Calu3 (cell line): ENCODE measurements at places on chromosomes 13 and 19. TPM values are rescaled to one million over a fixed set of nuclear protein-coding genes. Genes with fewer than 3 reads are reported as not detected.

SULT2B1 gene
- total RNA-seq, result 0.64 TPM in 1 of 2 replicates, not detected in the other

TBXA2R gene
- total RNA-seq, result 0.20 and 0.24 TPM in 2 replicates

NXNL1 gene
- total RNA-seq, result not detected in 2 replicates

ATP1A3 gene
- 1.1 and 1.7 TPM in 2 replicates for total RNA-seq

ZNF534 gene
- total RNA-seq, result not detected in 2 replicates

HNRNPM gene
- 186 and 204 TPM in 2 replicates for total RNA-seq

MEGF8 gene
- 32.0 and 35.0 TPM in 2 replicates for total RNA-seq

LGALS16 gene
- total RNA-seq, result not detected in 2 replicates

DNA sequence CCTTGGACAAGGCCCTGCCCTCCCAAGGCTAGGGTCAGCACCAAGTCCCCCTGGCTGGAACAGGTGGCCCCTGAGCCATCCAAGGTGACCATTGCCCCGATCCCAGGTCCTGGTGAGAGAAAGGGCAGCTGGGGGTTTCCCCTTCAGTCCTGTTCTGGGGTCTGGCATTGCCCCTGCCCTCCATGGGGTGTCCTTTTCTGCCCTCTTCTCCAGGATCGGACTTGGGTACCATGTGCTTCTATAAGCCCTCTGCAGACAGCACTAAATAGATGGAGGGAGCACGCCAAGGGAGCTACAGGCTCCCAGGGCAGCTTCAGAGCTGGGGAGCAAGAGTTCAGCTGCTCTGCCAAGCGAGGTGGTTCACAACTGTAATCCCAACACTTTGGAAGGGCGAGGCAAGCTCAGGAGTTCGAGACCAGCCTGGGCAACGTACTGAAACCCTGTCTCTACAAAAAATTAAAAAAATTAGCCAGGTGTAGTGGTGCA is 13.5 kb upstream of the KCNN1 start:
- DNase-seq, result no peak
- H3K27me3 ChIP-seq, result peaks cover 83% of the 10 kb centered on the region
- no peak overlapping the region for H3K4me3 ChIP-seq
- H3K4me1 ChIP-seq, result peaks cover 21% of the 10 kb centered on the region

- H3K4me3 ChIP-seq, result no peak overlapping the region
- no peak for DNase-seq
- H3K36me3 ChIP-seq, result no peaks in the 10 kb centered on the region
- H3K27me3 ChIP-seq, result peaks cover 92% of the 10 kb centered on the region
- H3K4me1 ChIP-seq, result peaks cover 15% of the 10 kb centered on the region
These were observed 1.4 kb downstream of the NOVA2 start for GRCh38 chr19:45972081-45972946.

GRCh38 chr19:58536852-58537798 is 6.7 kb upstream of the TRIM28 start:
- DNase-seq, result no peak
- no peak overlapping the region for H3K27ac ChIP-seq
- H3K4me1 ChIP-seq, result peaks cover 11% of the 10 kb centered on the region
- no peak overlapping the region for H3K4me3 ChIP-seq

- H3K27ac ChIP-seq, result no peak overlapping the region
- peak overlapping the region; percentile 62 for H3K4me3 ChIP-seq
- no peaks in the 10 kb centered on the region for H3K27me3 ChIP-seq
- DNase-seq, result no peak
- no peaks in the 10 kb centered on the region for H3K4me1 ChIP-seq
- H3K36me3 ChIP-seq, result no peaks in the 10 kb centered on the region
These were observed 5.5 kb downstream of the MAB21L1 start for GRCh38 chr13:35470671-35471661.

GRCh38 chr13:36430247-36431203 is 1.8 kb upstream of the CCNA1 start:
- H3K36me3 ChIP-seq, result no peaks in the 10 kb centered on the region
- peaks cover 8% of the 10 kb centered on the region for H3K4me1 ChIP-seq
- H3K27me3 ChIP-seq, result no peaks in the 10 kb centered on the region
- no peak for DNase-seq
- no peak overlapping the region for H3K27ac ChIP-seq

DNA sequence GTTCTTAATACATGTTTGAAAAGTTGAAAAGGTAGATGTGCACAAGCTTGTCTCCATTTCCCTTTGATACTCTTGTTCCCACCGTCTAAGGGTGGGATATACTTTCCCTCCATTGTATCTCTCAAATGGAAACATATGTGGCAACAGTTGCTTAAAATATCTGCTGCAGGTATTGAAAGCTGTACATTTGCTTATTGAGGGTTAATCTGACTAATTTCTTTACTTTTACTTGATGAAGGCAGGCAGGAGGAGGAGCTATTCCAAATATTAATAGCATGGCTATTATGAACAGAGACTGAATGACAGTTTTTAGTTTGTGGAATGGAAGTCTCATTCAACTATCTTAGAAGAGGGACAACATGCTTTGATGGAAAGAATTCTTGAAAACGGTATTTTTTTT is 103.8 kb downstream of the SLC10A2 start:
- no peak overlapping the region for H3K4me3 ChIP-seq
- H3K4me1 ChIP-seq, result no peaks in the 10 kb centered on the region
- H3K27me3 ChIP-seq, result no peaks in the 10 kb centered on the region
- no peaks in the 10 kb centered on the region for H3K36me3 ChIP-seq

GRCh38 chr19:55398200-55398925 is 9.2 kb downstream of the UBE2S start:
- peak overlapping the region; percentile 68 for H3K27ac ChIP-seq
- no peak for DNase-seq
- H3K27me3 ChIP-seq, result no peaks in the 10 kb centered on the region
- H3K36me3 ChIP-seq, result peaks cover 55% of the 10 kb centered on the region
- no peak overlapping the region for H3K4me3 ChIP-seq
- no peaks in the 10 kb centered on the region for H3K4me1 ChIP-seq

GRCh38 chr19:8306235-8307054 is 1.7 kb downstream of the CD320 start:
- H3K27ac ChIP-seq, result no peak overlapping the region
- H3K27me3 ChIP-seq, result no peaks in the 10 kb centered on the region

DNA sequence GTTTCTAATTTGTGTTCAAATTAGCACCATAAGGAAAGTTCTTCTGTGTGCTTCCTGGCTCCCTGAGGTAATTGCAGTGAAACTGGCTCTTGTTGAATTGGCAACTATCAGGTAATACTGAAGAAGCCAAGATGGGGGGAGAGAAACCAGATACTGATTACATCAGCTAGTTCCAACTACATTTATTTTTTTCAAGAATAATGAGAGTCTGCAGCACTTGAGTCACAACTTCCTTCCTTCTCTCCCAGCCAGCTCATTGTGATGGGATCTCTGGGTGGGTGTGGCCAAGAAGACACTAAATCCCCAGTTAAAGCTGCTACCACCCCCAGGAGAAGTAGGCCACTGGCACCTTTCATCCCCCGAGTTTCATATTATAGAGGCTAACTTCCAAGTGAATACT is 100.7 kb upstream of the RXFP2 start:
- H3K27me3 ChIP-seq, result no peaks in the 10 kb centered on the region
- H3K4me1 ChIP-seq, result no peaks in the 10 kb centered on the region
- no peak for DNase-seq
- no peak overlapping the region for H3K27ac ChIP-seq

GRCh38 chr13:84080748-84081530 is 198.7 kb upstream of the SLITRK1 start:
- no peaks in the 10 kb centered on the region for H3K36me3 ChIP-seq
- no peaks in the 10 kb centered on the region for H3K27me3 ChIP-seq
- no peak overlapping the region for H3K4me3 ChIP-seq
- no peaks in the 10 kb centered on the region for H3K4me1 ChIP-seq
- no peak for DNase-seq

DNA sequence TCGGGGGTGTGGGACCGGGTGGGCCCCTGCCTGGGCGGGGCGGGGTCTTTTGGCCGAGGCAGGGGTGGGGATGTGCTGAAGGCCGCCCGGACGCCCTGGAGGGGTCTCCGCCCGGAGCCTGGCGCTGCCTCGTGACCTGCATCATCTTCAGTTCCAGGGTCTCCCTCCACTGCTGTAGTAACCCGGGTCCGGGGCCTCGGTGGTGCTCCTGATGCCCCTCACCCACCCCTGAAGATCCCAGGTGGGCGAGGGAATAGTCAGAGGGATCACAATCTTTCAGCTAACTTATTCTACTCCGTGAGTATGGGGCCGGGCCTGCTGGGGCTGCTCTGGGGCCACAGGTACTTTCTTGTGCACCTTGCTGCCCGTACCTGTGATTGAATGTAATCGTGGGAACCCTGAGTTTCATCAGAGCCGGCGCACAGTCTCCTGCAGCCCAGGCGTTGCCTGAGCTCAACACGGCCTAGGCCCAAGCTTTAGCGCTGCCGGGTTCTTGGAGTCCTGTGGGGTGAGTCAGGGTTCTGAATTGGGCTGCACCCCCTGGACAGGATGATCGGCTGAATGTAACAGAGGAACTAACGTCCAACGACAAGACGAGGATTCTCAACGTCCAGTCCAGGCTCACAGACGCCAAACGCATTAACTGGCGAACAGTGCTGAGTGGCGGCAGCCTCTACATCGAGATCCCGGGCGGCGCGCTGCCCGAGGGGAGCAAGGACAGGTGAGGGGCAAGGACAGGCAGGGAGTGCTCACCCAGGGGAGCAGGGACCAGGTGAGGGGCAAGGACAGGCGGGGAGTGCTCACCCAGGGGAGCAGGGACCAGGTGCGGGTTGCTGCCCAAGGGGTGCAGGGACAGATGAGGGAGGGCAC is 10.5 kb downstream of the PEAK3 start:
- H3K27ac ChIP-seq, result peak overlapping the region; percentile 70
- peaks cover 79% of the 10 kb centered on the region for H3K36me3 ChIP-seq
- peak overlapping the region; percentile 95 for H3K4me3 ChIP-seq

- DNase-seq, result no peak
- no peaks in the 10 kb centered on the region for H3K4me1 ChIP-seq
These were observed 17.8 kb upstream of the LATS2 start for GRCh38 chr13:21079221-21079620.

GRCh38 chr19:12555456-12555930 is 4.2 kb upstream of the ZNF564 start:
- no peak for DNase-seq
- H3K27me3 ChIP-seq, result no peaks in the 10 kb centered on the region
- peak overlapping the region; percentile 70 for H3K27ac ChIP-seq
- H3K4me1 ChIP-seq, result no peaks in the 10 kb centered on the region

GRCh38 chr13:31781064-31781463 is 41.7 kb downstream of the RXFP2 start:
- H3K4me3 ChIP-seq, result no peak overlapping the region
- DNase-seq, result no peak
- H3K27ac ChIP-seq, result no peak overlapping the region
- no peaks in the 10 kb centered on the region for H3K4me1 ChIP-seq

GRCh38 chr19:39518458-39518857 is 3.5 kb downstream of the SELENOV start:
- H3K27me3 ChIP-seq, result peaks cover 60% of the 10 kb centered on the region
- peak overlapping the region; percentile 45 for H3K4me3 ChIP-seq
- no peaks in the 10 kb centered on the region for H3K36me3 ChIP-seq

DNA sequence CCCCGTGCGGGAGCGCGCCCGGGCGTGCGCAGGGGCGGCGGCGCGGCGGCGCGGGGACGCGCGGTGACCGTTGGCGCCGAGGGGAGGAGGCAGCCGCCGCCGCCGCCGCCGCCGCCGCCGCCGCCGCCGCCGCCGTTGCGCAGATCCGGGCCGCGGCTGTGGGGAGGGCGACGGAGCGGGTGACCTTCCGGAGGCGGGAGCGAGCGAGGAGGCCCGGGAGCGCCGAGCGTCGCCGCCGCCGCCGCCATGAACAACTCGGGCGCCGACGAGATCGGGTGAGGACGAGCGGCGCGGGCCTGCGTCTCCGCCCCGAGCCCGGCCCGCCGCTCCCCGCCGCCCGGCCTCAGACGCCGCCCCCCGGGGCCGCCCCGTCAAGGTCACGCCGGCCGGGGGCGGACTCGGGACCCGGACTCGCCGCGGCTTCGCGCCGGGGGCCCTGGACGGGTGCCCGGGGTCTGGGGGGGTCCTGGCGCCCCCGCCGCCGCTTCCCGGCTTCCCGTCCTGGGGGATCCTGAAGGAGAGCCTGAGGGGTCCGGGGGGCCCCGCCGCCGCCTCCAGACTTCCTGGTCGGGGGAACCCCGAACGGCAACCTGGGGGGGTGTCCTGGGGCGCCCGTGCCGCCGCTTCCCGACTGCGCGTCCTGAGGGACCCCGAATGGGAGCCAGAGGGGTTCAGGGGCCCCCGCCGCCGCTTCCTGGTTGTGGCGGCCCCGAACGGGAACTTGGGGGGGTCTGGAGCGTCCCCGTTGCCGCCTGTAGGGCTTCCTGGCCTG is at the start of gene DAZAP1:
Gene DAZAP1, plus strand, starts transcription at position 59 of the 772 bp plus-strand sequence. Its CDS starts 188 bp downstream, at position 247.
- peak within 1 kb of the TSS; percentile 86 for H3K4me3 ChIP-seq
- peaks cover 40% of the 10 kb centered on the region for H3K36me3 ChIP-seq
- peaks cover 33% of the 10 kb centered on the region for H3K4me1 ChIP-seq
- no peaks in the 10 kb centered on the region for H3K27me3 ChIP-seq
- H3K27ac ChIP-seq, result no peak within 1 kb of the TSS

DNA sequence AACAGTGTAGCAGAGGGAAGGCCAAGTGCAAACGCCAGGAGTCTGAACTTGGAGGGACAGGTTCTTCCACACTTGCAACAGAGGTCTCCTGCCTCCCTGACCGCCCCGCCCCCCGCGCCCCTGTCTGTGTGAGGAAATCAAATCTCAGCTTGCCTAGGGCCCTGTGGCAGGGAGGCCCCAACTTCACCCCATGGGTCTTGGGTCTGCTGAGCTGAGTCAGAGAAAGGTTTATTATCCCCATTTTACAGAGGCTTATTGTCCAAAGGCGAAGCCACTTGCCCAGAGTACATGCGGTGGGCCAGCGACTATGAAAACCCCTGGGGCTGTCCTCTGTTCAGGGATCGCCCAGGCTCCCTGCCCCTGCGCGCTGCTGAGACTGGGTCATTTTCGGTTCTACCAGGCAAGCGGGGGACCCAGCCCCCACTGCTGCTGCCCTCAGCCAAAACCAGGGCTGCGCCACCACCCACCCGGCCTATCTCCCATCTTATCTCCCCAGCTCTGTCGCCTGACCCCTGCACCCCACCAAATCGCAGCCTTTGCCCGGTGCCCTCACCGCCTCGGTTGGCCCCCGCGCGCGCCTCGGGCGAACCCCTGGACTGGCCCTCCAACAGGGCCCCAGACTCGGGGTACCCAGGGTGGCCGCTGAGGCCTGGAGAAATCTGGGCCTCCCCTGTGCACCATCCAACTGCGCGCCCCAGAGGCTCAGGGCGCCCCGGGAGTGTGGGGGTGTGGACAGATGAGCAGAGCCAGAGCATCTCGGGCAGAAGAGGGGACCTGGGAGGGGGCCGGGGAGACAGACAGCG is 850 bp upstream of the CERS4 start:
- H3K4me1 ChIP-seq, result peaks cover 29% of the 10 kb centered on the region
- H3K27ac ChIP-seq, result no peak overlapping the region

DNA sequence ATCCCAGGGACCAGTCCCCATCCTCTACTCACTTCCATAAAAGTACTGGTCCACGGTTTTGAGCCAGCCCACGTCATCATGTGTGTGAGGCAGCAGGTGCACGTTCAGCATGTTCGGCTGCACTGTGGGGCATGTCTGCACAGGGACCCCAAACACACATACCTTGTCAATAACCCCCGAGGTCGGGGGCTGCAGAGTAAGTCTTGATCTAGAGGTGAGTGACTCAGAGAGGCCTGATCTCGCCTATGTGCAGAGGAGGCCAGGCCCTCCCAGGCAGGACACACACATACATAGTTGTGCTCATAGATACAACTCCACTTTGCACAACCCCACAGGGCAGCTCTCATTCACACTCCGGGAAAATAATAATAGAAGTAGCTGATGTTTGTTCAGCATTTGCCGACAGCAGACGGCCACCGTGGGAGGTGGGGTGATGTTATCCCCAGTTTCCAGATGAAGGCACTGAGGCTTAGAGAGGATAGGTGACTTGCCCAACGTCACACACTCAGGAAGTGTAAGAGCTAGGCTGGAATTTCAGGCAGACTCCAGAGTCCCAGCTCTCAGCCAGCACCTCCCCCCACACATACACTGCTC is 774 bp downstream of the MAN2B1 start:
- H3K36me3 ChIP-seq, result peaks cover 50% of the 10 kb centered on the region
- H3K27me3 ChIP-seq, result no peaks in the 10 kb centered on the region
- no peaks in the 10 kb centered on the region for H3K4me1 ChIP-seq
- peak overlapping the region; percentile 77 for H3K27ac ChIP-seq
